ENCODE measurements at places on chromosomes 2 and 18. TPM values are rescaled to one million over a fixed set of nuclear protein-coding genes. Genes with fewer than 3 reads are reported as not detected.

Gene NETO1
- total RNA-seq, result 15.9 TPM

Gene MEP1B
- total RNA-seq, result not detected

Gene CPLX4
- not detected for total RNA-seq

Gene BCL2
- 0.81 TPM for total RNA-seq

Gene MARCO
- total RNA-seq, result not detected

Measured in H7 (cell line).